ENCODE measurements at places on chromosomes 11 and 22.

DNA sequence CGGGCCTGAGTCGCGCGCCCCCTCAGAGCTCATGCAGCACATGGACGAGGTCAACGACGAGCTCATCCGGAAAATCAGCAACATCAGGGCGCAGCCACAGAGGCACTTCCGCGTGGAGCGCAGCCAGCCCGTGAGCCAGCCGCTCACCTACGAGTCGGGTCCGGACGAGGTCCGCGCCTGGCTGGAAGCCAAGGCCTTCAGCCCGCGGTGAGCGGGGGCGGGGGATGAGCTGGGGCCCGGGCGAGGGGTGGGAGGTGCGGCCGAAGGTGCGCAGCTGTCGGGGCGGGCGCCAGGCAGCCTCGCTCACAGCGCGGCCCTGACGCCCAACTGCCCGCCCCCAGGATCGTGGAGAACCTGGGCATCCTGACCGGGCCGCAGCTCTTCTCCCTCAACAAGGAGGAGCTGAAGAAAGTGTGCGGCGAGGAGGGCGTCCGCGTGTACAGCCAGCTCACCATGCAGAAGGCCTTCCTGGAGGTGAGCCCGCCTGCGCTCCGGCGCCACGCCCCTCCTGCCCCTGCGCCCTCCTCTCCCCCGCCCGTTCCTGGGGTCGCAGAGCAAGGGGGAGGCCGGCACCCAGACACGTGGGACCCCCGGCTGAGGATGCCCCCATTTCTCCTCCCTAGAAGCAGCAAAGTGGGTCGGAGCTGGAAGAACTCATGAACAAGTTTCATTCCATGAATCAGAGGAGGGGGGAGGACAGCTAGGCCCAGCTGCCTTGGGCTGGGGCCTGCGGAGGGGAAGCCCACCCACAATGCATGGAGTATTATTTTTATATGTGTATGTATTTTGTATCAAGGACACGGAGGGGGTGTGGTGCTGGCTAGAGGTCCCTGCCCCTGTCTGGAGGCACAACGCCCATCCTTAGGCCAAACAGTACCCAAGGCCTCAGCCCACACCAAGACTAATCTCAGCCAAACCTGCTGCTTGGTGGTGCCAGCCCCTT is 20.5 kb downstream of the EPS8L2 start:
- no peak for DNase-seq

GRCh38 chr11:122068141-122068540 is 47.9 kb downstream of the BLID start:
- DNase-seq, result no peak

- DNase-seq, result no peak
These were observed 17.1 kb downstream of the YPEL1 start for GRCh38 chr22:21718499-21718898.

GRCh38 chr11:102717280-102717679 is 7.5 kb downstream of the MMP8 start:
- no peak for DNase-seq

- DNase-seq, result no peak
These were observed at the start of gene PGR for GRCh38 chr11:101129203-101129943. Gene PGR (minus strand): TSS chr11:101129813. CDS start chr11:101129070, 743 bp downstream.

GRCh38 chr11:64865286-64866172 is 12.9 kb downstream of the EHD1 start:
- DNase-seq, result peak; percentile 65

DNA sequence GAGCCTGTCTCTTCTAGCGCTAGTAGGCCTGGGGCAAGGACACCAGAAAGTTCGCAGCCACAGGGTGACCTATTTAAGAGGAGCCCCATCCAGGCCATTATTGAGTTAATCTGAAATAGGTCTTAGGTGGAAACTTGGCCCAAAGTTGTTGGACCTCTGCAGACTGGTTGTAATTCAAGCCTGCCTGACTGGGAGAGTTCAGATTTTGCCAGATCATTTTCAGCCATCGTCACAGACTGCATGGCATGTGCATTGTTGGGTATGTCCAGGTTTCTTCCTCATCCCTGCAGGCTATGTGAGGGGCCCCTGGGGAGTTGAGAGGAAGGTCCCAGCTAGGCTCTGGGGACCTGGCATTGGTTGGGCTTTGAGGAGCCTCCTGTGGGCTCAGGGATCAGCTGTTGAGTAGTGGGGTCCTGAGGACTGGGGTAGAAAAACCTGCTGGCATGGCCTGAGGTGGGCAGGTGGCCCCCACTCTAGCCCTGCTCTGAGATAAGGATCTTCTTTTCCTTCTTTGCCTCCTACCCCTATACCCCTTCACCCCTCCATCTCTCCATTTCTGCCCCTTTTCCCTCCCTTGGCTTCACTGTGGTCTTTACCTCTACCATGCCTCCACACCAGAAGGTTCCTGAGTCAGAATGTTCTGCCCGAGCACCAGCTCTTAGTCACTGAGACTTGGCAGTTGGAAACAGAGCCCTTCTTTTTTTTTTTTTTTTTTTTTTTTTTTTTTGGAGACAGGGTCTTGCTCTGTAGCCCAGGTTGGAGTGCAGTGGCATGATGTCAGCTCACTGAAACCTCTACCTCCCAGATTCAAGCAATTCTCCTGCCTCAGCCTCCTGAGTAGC is 112.7 kb downstream of the MORC2 start:
- DNase-seq, result no peak

GRCh38 chr11:74072286-74072685 is 63.4 kb upstream of the UCP3 start:
- no peak for DNase-seq

DNA sequence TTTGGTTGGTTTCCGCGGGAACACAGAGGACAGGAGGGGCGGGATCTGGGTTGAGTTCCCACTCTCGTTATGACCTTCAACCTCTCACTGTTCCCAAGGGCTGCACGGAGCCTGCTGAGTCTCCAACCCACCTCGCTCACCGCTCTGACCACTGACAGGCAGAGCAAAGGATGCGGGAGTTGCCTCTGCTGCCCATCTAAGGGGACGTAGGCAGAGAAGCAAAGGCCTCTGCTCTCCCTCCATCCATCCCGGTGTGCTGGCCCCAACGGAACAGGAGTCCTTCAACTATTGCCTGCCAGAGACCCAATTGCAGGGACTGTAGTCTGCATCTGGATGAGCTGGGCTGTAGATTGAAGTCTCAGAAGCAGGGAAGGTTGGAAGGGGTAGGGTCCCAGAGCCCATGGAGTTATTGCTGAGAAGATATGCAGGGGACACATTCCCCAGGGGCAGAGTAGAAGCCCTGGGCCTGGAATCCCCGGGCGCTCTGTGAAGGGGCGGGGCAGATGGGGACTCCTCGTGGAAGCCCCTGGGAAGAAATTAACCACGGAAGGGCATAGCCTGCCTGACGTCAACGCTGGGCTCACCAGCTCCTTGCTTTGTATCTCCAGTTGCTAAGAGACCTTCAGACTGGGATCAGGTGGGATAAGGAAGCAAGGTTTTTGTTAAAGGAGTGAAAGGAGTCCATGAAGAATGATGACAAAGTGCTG is 12.7 kb upstream of the FXYD2 start:
- no peak for DNase-seq

DNA sequence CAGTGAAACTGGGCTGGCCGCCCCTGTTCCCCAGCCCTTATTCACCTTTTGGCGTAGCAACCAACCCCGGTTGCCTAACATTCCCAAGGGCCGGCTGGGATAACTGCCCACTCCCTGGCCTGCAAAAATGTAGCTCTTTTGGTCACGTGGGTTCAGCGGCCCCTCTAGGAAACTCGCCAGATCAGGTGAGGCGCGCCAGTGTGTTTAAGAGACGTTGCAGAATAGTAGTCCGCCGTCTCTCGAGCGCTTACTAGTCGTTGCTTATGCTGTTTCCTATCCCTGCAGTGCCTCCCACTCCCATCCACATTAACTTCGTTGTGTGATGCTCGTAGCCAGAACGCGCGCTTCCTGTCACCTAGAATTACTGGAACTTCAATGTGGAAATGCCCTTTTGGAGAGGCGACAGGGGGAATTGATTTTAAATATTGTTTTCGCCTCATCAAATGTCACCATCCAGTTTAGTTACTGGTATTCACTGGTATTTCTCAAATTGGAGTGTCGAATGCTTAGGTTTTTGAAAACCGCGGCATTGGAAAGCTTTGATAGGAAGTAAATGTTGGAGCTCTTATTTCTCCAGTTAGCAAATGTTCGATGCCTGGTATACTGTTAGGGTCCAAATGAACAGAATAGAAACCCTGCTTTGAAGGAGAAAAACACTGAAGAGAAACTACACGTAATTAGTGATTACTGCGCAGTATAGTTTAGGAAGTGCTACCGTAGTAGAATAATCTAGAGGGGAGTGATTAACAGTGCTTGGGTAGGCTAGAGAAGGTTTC is 823 bp downstream of the CEP57 start:
- peak; percentile 44 for DNase-seq

- no peak for DNase-seq
These were observed 640.8 kb downstream of the FAM181B start for GRCh38 chr11:82092904-82093303.

- no peak for DNase-seq
These were observed 403.7 kb downstream of the LUZP2 start for GRCh38 chr11:24900514-24900913.

GRCh38 chr11:86091566-86091965 is 22.7 kb upstream of the PICALM start:
- DNase-seq, result no peak

GRCh38 chr22:45945621-45946106 is 31.3 kb downstream of the WNT7B start:
- DNase-seq, result no peak

DNA sequence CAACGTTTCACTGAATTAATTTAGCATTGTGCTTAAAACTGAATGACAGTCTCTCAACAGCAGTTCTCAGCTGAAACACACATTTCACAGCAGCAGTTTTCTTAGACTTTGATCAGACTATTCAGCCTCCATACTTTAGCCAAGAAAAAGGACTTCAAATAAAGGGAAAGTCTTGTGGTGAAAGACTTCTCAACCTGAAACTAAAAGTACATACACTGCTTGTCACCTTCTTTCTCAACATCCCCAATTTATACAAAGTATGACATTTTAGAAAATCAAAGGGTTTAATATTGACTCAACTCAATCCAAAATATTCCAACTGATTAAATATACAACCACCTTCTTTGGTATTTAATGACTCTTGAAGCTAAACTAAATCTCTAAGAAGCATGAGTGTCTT is 419.0 kb downstream of the LRRC4C start:
- no peak for DNase-seq

- no peak for DNase-seq
These were observed 31.6 kb upstream of the GAL start for GRCh38 chr11:68652683-68653156.

DNA sequence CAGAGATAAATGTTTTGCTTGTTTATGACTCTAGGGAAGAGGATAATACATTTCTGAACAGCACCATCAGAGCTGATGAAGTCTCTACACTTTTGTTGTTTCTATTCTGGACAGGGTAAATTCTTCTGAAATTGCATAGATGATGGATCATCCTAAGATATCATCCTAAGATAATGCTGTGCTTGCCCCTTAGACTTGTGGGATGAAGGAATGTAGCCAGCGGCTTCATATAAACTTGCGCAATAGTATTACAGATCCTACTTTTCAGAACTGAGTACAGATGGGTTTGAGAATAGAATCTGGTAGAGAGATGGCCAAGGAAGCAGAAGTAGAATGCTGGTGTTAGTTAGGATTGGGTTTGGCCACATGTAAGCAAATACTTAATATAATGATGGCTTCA is 61.0 kb downstream of the NCAM1 start:
- DNase-seq, result no peak

- no peak for DNase-seq
These were observed 13.3 kb upstream of the CEP295 start for GRCh38 chr11:93648158-93648557.

DNA sequence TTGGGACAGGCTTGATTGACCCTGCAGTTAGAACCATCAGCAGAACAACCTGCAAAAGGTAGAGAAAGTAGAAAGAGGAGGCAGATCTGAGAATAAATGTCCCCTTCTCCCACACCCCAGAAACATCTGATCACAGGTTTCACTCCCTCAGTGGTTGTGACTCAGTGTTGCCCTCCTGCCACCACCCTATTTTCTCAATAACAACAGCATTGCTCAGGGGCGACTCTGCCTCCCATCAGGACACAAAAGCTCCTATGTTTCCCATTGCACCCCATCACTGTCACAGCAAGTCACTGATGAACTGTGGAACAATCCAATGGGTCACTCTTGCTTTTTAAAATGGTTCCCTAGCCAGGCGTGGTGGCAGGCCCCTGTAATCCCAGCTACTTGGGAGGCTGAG is 110.2 kb downstream of the RASSF10 start:
- no peak for DNase-seq
